ENCODE measurements at places on chromosomes 1 and 21.

- H3K36me3 ChIP-seq: no peaks in the 10 kb centered on the region
- DNase-seq: peak; percentile 51
- H3K27me3 ChIP-seq: no peaks in the 10 kb centered on the region
- H3K4me1 ChIP-seq: no peaks in the 10 kb centered on the region
- H3K4me3 ChIP-seq: no peak overlapping the region
- no peak overlapping the region for H3K27ac ChIP-seq
Observed at GRCh38 chr1:209248649-209249279, 334.8 kb upstream of the CAMK1G start.

DNA sequence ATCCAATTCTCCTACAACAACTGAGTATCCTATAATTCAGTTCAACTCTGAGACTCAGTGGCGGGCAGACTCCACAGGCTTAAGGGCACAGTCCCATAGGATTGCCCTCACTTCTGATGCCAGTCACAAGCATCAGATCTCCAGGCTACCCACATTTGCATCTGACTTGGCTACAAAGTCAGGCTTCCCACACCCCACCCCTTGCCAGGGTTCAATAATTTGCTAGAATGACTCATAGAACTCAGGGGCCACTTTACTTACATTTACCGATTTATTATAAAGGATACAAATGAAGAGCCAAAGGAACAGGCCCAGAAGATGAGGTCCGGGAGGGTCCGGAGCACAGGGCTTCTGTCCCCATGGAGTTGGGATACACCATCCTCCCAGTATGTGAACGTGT, 36.0 kb upstream of the SLAMF9 start:
- no peaks in the 10 kb centered on the region for H3K27me3 ChIP-seq
- DNase-seq: no peak
- no peak overlapping the region for H3K4me3 ChIP-seq
- no peaks in the 10 kb centered on the region for H3K36me3 ChIP-seq
- H3K27ac ChIP-seq: no peak overlapping the region

GRCh38 chr1:110207831-110208230, 2.3 kb upstream of the KCNC4 start:
- H3K27ac ChIP-seq: no peak overlapping the region
- H3K27me3 ChIP-seq: no peaks in the 10 kb centered on the region
- peaks cover 15% of the 10 kb centered on the region for H3K4me1 ChIP-seq
- peak; percentile 71 for DNase-seq
- no peak overlapping the region for H3K4me3 ChIP-seq
- no peaks in the 10 kb centered on the region for H3K36me3 ChIP-seq

DNA sequence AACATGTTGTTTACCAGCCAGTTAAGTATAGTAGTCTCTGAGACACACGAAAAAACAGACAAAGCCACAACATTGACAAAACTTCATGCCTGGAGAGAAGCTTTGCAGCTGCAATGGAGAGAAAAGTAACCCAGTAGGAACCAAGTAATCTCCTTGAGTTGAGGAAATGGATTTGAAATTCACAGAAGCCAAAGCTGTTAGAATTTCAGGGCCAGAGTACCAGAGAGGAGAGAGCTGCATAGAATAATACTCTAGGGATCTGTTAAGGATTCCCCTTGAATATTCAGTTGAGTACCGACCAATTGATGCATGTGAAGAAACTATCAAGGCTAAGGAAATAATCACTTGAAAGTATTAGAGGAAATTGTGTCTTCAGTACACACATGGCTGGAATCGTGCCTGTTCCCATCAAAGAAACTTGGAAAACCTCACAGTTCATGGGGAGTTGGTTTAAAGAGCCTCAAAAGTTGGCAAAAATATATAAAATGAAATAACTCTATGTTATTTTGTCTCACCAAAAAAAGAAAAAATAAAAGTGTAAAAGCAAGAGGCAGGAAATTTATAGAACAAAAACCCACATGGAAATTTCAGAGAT, 324.0 kb upstream of the NEGR1 start:
- H3K4me1 ChIP-seq: no peaks in the 10 kb centered on the region
- no peak overlapping the region for H3K4me3 ChIP-seq
- DNase-seq: no peak
- H3K27ac ChIP-seq: no peak overlapping the region

- H3K4me1 ChIP-seq: peaks cover 16% of the 10 kb centered on the region
- DNase-seq: no peak
- H3K27ac ChIP-seq: peak overlapping the region; percentile 36
- peak overlapping the region; percentile 68 for H3K4me3 ChIP-seq
- no peaks in the 10 kb centered on the region for H3K27me3 ChIP-seq
Observed at GRCh38 chr21:44818640-44819011, 764 bp upstream of the SUMO3 start.

DNA sequence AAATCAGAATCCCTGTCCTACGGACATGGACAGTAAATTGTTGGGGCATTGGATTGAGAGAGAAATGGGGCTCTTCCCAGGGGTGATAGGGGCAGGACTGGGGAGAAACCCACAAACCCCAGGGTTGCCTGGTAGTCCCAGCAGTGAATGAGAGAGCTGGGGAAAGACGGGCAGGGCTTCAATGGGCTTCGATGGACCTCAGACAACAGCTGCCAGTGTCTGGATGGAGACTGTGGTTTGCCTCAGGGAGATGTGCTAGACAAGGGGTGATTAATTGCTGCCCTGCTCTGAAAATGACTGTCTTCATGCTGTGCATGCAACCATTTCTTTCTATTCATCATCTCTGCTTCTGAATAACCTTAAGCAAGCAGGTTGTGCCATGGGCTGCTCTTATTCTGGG, 7.4 kb downstream of the GPR25 start:
- H3K4me1 ChIP-seq: no peaks in the 10 kb centered on the region
- no peak for DNase-seq
- H3K4me3 ChIP-seq: no peak overlapping the region
- no peak overlapping the region for H3K27ac ChIP-seq

DNA sequence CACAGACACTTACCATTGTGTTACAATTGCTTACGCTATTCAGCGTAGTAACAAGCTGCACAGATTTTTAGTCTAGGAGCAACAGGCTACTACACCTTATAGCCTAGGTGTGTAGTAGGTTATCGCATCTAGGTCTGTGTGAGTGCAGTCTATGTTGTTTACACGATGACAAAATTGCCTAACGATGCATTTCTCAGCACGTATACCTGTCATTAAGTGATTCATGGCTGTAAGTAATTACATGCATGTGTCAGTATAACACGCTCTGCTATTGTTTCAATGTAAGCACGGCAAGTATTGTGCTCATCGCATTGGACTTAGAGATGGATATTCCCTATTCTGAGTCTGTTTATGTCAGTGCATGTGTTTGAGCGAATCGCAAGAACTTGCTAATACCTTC, 15.7 kb upstream of the ZBTB18 start:
- no peak for DNase-seq
- no peaks in the 10 kb centered on the region for H3K36me3 ChIP-seq
- no peaks in the 10 kb centered on the region for H3K27me3 ChIP-seq
- no peak overlapping the region for H3K4me3 ChIP-seq
- H3K4me1 ChIP-seq: no peaks in the 10 kb centered on the region
- no peak overlapping the region for H3K27ac ChIP-seq

GRCh38 chr1:8427493-8427892, 109.6 kb downstream of the SLC45A1 start:
- no peaks in the 10 kb centered on the region for H3K27me3 ChIP-seq
- peaks cover 7% of the 10 kb centered on the region for H3K4me1 ChIP-seq
- H3K27ac ChIP-seq: no peak overlapping the region
- DNase-seq: no peak
- H3K4me3 ChIP-seq: no peak overlapping the region

DNA sequence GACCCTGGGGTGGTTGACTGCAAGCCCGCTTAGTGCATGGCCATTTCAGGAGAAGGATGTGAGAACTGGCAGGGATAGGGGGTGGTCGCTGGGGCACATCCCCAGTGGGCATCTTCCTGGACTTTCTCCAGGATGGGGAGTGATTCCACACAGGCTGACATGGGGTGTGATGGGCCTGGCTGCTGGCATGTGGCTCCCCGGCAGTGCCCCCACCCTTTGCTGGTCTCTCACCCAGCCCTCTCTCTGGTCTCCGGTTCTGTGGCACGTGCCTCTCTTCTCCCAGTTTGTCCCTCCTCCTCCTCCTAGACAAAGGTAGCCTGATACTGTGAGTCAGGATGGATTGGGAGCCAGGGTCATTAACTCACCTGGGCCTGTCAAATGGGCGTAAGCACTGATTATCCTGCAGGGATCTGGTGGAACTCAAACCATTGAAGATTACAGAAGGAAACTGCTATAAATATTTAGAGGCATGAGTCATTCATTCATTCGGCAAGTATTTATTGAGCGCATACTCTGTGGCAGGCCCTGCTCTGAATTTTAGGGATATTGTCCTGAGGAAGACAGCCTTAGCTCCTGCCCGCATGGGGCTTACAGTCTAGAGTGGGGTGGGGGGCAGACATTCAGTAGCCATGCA, 23.6 kb upstream of the EPS8L3 start:
- DNase-seq: peak; percentile 43
- no peaks in the 10 kb centered on the region for H3K36me3 ChIP-seq
- no peak overlapping the region for H3K27ac ChIP-seq

GRCh38 chr1:154151311-154151710, 3.6 kb downstream of the NUP210L start:
- H3K4me1 ChIP-seq: 0 out of 2 replicates have a peak, but pooled peaks cover 4% of the 10 kb centered on the region
- DNase-seq: peak; percentile 37
- H3K27me3 ChIP-seq: no peaks in the 10 kb centered on the region
- H3K27ac ChIP-seq: no peak overlapping the region
- H3K4me3 ChIP-seq: no peak overlapping the region
- H3K36me3 ChIP-seq: peaks cover 14% of the 10 kb centered on the region

DNA sequence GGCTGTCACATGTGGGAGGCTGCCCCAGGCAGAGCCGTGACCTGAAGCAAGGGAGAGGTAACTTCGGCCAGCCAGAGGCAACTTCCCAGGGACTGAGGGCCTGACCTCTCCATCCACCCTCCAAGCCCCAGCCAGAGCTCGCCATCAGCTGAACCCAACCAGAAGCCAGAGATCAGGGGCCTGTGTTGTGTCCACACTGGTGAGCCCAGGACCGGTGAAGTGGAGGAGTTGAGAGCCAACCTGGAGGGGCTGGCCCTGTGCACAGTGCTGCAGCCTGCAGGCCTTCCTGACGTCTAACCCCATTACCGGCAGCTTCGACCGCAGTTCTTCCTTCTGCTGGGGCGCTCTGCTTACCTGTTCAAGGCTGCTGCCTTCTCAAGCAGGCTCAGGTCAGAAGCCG, 19.6 kb upstream of the PDE9A start:
- DNase-seq: no peak
- no peak overlapping the region for H3K4me3 ChIP-seq
- H3K4me1 ChIP-seq: peaks cover 12% of the 10 kb centered on the region
- no peaks in the 10 kb centered on the region for H3K36me3 ChIP-seq

GRCh38 chr1:18970762-18971161, 14.3 kb upstream of the IFFO2 start:
- peak; percentile 52 for DNase-seq
- H3K4me1 ChIP-seq: peaks cover 5% of the 10 kb centered on the region
- no peaks in the 10 kb centered on the region for H3K36me3 ChIP-seq
- no peak overlapping the region for H3K27ac ChIP-seq
- no peak overlapping the region for H3K4me3 ChIP-seq

- H3K27me3 ChIP-seq: no peaks in the 10 kb centered on the region
- H3K36me3 ChIP-seq: no peaks in the 10 kb centered on the region
- no peaks in the 10 kb centered on the region for H3K4me1 ChIP-seq
- peak; percentile 17 for DNase-seq
- no peak overlapping the region for H3K4me3 ChIP-seq
Observed at GRCh38 chr1:14128096-14128495, 428.1 kb downstream of the PRDM2 start.

DNA sequence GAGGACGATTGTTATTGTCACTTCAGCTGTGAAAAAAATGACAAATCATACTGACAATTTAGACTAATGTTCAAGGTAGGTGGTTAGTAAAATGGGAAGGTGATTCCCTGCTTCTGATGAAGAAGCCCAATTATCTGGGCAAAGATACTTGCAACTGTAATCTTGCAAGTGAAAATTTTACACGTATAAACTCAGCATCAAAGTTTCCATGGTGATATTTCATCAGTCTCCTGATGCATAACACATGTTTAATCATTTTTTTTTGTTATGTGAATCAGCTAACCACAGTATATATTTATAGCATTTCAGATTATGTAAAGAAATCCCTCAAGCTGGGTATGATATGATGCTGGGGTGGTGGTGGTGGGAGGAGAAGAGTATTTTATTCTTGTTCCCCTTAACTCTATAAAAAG, 16.4 kb upstream of the KCNK1 start:
- H3K4me1 ChIP-seq: peaks cover 27% of the 10 kb centered on the region
- DNase-seq: peak; percentile 76
- no peak overlapping the region for H3K27ac ChIP-seq
- no peaks in the 10 kb centered on the region for H3K36me3 ChIP-seq
